ENCODE measurements at places on chromosomes 7 and 10.

- DNase-seq, result no peak
These were observed 124.4 kb downstream of the ST7 start for GRCh38 chr7:117077658-117078057.

GRCh38 chr10:34213193-34213804 is 601.8 kb downstream of the PARD3 start:
- DNase-seq, result no peak

DNA sequence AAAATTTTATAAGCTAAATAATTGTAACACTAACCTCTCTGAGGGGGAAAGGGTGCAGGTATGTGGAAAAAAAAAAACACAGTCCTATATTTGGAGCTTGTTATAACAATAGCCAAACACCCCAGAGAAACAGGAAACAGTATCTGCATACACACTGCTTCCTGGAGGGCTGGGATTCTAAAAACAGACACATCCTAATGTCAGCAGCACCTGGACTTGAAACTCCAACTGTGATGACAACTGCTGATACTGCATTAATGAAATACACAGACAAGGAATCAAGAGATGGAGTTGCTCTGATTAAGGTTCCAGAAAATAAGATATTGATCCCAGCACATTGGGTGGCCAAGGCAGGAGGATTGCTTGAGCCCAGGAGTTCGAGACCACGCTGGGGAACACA is 9.3 kb downstream of the DAGLB start:
- no peak for DNase-seq

- DNase-seq, result no peak
These were observed 27.9 kb downstream of the IFIT5 start for GRCh38 chr10:89442289-89442688.

DNA sequence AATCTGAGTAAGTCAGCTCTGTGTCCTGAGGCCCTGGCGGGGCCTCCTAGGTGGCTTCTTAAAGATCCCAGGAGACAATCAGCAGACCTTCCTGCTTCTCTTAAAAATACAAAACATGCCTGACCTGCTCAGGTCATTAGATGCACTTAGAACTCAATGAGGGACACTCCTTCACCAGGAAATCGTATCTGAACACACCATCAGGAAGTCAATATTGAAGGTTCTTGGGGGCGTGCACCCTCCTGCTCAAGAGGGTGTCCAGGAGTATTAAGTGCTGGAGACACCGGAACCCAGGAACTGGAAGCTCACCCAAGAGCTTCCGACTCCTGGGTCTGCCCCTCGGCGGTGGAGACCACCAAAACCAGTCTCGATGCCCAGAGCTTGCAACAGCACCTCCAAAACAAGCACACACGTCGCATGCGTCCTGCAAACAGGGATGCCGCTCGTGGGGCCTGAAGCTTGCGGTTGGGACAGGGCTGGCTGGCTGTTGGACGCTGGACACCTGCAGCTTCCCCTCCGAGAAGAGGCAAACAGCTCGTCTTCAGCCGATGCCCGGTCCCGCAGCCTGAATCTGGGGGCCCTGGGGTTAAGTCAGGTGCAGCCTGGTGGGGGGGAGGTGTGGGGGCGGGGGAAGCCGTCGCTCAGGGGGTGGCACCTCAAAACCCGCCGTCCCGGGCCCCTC is 803 bp downstream of the RAPGEF5 start:
- no peak for DNase-seq

DNA sequence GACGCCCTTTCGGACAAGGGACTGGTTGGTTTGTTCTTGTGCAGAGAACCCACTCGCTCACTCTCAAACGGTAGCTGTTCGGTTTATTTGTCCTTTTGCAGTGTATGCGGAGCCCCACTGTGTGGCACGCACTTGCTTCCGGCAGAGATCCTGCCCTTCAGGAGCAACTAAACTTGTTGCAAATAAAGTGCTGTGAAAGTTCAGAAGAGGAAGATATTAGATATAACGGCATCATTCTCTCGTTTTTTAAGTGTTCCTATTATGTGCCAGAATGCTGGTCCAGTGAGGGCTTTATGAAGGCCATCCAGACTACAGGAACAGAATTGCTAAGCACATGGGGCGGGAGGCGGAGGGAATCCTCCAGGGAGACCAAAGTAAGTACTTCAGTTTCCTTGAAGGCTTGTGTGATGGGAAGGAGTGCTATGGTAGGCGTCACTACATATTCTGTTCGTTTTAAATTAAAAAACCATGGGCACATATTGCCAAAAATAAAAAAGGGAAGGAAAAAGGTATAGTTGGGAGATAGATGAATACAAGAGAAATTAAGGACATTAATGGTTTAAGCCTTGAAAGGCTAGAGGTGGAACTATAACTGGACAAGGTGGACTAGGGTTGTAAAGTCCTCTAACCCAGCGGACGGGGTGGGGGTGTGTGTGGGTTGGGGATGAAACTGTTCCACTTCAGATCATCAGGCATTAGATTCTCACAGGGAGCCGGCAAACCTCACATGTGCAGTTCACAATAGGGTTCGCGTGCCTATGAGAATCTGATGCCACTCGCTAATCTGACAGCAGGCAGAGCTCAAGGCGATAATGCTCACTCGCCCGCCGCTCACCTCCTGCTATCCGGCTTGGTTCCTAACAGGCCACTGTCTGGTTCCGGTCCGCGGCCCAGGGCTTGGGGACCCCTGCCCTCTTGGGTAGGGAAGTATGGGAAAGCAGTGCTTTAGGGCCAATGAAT is 704 bp upstream of the ERLIN1 start:
- DNase-seq, result no peak
